ENCODE measurements at places on chromosomes 7 and 10. TPM values are rescaled to one million over a fixed set of nuclear protein-coding genes. Genes with fewer than 3 reads are reported as not detected.

The BAIAP2L1 gene
- polyA plus RNA-seq = 7.1 TPM

- DNase-seq = no peak
Observed at GRCh38 chr7:143487061-143487460, 9.4 kb downstream of the TAS2R41 start.

- no peak for DNase-seq
Observed at GRCh38 chr10:64101606-64102263, 580.5 kb downstream of the REEP3 start.

DNA sequence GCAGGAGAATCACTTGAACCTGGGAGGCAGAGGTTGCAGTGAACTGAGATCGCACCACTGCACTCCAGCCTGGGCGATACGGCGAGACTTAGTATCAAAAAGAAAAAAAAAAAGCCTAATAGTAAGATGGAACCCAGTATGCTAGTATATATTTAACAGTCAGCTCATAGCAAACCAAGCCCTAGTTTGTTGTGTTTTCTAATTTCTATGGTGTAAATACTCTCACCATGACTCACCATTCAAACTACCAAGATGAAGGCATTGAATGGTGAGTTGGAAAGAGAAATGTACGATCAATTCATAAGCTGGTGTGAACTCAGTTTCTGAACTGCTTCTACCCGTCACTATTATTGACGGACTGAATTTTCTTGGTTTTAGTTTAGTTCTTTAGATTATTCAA is 173.7 kb upstream of the KAT6B start:
- DNase-seq = no peak

DNA sequence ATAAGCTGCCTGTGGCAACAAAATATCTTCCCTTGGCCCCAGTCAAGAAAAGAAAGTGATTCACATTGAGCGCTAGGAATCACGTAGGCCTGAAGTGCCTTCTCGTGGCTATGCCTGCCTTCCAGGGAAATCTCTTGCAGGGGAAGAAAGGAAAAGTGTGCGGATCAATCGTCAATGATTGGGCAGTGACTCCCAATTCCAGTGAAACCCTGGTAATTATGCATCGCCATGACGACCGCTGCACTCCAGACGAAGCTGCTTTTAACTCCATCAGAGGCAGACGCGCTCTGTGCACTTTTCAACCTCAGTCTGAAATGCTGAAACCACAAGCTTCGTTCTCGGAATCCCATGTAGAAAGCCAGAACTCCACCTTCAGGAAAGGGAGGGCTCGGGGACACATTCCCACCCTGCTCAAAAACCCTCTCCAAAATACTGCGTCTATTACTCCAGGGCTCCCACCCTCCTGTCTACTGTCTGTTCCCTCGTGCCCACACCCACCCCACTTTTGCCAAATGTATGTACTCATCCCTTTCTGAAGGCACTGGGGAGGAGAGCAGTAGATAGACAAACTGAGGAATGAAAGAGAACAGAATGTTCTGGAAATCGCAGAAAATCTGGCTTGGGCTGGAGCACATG is 24.2 kb upstream of the PRKAG2 start:
- no peak for DNase-seq

DNA sequence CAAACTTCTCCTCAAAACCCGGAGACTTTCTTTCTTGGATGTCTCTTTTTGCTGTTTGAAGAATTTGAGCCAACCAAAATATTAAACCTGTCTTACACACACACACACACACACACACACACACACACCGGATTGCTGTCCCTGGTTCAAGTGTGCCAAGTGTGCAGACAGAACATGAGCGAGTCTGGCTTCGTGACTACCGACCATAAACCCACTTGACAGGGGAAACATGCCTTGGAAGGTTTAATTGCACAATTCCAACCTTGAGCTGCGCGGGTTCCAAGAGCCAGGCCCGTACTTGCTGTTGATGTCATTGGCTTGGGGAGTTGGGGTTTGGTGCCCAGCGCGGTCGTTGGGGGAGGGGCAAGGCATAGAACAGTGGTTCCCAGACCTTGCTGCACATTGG is 1.7 kb downstream of the EGFR start:
- DNase-seq = peak; percentile 52

DNA sequence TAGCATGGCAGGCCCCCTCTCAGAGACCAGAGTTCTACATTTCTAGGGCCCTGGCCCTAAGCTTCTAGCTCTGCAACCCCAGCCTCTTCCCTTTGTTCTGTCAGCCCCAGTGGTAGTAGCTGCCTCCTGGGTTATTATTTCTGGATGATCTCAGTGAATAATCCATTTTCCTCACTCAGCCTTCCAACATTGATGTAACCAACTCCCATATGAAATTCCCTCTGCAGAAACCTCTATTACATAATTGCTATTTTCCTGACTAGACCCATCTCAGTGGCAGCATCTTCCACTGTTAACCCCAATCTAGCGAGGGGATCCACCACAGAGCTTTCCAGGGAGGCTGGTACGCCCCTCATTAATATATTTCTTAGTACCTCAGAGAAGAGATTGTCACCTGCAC is 49.8 kb downstream of the FHIP2A start:
- DNase-seq = no peak

DNA sequence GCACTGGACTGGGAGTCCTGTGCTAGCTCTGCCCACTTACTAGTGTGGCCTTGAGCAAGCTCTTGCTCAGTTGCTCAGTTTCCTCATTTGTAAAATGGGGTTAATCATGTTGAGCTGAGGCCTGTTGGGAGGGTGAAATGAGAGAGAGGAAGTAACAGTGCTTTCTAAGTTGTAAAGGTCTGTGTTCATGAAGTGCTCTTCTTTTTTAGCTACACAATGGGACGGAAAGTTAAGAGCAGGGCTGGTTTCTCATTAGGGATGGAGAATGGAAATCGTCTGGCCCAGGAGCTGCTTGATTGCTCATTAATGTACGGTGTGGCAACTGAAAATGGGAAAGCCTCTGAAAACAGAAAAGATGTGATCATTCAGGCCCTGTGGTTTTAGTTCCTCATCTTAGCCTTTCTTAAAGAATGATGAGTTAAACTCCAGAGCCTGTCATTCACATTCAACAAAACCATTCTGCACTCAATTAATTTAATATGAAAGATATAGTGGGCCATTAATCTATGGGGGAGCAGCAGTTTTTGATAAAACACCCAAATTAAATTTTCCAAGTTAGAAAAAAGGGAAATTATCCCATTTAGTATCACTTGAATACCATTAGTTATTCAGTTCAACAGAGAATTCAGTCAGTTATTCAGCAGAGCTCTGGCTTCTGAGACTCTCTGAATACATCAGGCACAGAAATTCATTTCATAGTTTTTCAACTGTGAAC is 60.5 kb downstream of the SH2D4B start:
- DNase-seq = no peak

GRCh38 chr10:58712141-58712540 is 199.5 kb downstream of the BICC1 start:
- DNase-seq = no peak

The TLL2 gene
- 0.68 TPM for polyA plus RNA-seq

The AZGP1 gene
- polyA plus RNA-seq = 5.4 TPM

The PAOX gene
- polyA plus RNA-seq = 2.1 TPM

DNA sequence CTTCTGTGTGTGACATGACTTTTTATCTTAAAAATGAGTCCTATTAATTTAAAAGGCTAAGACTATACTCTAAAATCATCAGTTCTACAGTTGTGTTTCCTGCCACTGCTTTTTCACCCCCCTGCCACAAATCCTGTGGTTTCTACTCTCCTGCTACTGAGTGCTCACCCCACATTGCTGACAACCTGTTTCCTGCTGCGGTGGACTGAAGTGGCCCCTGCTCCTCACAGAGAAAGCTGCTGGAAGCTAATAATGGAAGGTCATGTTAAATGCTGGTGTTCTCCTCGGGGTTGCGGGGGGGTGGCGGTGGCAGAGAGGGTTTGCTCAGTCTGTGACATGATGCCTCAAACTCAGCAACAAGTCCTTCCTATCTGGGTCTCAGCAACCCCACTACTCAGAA is 113.2 kb upstream of the INHBA start:
- no peak for DNase-seq

The CPVL gene
- 88.9 TPM for polyA plus RNA-seq

- no peak for DNase-seq
Observed at GRCh38 chr7:44748948-44749731, 493 bp downstream of the ZMIZ2 start.

DNA sequence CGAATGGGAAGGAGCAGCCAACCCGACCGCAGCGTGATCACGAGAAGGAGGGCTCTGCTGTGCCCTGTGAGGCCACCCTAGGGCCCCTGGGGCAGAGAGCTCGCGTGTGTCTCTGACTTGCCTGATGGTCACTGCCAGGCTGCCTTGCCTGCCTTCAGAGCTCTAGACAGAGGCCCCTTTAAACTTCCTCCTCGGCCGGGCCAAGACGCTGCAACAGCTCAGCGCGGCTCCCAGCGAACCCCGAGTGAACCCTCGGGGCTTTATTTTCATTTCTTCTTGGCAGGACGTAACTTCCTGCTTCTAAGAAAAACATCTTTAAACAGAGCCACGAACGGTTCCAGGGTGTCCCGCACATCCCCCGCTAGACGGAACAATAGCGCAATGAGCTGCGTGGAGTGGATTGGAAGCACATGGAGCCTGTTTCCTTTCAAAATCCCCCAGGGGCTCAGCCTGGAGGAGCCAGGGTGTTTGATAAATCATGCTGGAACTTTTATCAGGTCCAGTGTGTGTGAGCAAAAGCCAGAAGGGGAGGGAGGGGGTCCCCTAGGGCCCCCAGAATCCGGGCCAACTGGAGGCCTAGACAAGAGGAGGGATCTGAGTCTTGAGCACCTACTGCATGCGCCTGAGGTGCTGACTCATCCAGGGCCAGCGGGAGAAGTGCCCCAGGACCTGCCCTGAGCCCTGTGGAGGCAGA is 134.1 kb upstream of the GDF10 start:
- DNase-seq = peak; percentile 42

The RAB19 gene
- polyA plus RNA-seq = not detected

DNA sequence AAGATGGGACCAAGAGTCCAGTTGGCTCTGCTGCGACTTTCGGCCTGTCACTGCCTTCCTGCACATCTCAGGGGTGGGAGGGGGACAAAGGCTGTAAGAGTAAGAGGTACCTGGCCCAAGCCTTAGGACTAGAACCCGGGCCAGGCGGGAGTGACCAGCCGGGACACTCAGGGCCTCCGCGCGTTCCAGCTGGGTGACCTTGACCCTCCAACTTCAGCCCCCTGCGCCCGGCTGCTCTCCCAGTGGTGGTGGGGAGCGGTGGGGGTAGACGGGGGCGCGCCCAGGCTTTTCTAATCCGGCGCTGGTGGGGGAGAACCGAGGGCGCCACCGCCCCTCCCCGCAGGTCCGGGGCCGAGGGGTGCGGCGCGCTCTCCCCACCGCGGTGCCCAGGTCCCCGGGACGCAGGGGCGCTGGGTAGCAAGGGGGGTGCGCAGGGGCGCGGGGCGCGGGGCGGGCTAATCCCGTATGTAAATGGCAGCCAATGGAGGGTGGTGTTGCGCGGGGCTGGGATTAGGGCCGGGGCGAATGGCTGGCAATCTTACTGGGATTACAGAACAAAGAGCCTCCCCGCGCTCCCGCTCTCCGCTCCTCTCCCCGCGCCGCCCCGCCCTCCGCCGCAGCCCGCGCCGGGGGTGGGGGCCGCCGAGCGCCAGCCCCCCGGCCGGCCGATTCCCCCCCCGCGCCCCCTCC is at the start of gene GTF2IRD1:
Gene GTF2IRD1 (plus strand): TSS at position 585 of the 690 bp plus-strand sequence. CDS start 54,175 bp downstream, outside the sequence.
- DNase-seq = peak; percentile 81

DNA sequence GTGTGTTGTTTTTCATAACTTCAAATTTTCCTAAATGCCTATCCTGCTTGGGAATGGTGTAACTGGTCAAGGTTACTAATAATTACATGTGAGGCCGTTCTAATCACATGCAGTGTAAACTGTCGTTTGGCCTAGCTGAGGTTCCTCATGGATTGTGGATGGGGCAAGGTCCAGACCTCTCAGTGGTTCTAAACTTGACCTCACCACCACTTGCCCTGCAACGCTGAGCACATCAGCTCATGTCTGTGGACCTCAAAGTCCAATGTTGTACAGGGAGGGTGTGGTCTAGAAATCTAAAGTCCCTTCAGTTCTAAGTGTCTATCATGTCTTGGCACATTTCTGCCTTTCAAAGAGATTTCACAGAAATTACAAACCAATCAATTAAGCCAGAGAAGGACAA is 15.6 kb downstream of the RBP3 start:
- no peak for DNase-seq

DNA sequence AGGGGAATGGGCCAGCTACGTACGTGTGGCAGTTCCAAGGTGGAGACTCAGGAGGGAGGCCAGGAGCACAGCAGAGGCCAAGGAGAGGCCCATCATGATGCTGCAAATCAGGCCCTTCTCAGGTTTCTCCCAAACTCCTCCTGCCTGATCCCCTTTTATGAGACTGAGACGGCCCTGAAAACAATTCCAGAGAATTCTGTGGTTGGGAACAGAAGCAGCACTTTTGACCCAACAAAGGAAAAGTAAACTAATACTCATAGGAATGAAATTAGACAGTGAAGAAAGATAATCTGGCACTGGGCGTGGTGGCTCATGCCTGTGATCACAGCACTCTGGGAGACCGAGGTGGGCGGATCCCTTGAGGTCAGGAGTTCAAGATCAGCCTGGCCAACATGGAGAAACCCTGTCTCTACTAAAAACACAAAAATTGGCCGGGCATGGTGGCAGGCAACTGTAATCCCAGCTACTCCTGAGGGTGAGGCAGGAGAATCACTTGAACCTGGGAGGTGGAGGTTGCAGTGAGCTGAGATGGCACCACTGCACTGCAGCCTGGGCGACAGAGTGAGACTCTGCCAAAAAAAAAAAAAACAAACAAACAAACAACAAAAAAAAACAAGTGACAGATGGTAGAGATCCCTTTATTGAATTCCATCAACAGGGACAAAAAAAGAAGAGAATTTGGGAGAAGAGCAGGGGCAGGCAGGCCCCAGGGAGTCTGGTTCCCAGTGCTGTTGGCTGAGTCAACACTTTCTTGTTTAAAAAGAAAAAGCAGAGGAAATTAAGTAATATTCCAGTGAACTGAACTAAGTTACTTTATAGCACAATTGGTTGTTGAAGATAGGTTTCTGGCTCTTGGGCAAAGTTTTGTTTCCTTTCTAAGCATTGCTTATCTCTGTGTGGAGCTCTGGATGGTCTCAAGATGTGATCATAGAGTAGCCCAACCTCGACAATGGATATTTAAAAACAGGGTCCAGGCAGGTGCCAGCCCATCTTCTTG is at the start of gene CCL26:
Gene CCL26 (minus strand): TSS at position 131 of the 997 bp plus-strand sequence. CDS start 35 bp downstream, at position 96.
- DNase-seq = peak; percentile 75

DNA sequence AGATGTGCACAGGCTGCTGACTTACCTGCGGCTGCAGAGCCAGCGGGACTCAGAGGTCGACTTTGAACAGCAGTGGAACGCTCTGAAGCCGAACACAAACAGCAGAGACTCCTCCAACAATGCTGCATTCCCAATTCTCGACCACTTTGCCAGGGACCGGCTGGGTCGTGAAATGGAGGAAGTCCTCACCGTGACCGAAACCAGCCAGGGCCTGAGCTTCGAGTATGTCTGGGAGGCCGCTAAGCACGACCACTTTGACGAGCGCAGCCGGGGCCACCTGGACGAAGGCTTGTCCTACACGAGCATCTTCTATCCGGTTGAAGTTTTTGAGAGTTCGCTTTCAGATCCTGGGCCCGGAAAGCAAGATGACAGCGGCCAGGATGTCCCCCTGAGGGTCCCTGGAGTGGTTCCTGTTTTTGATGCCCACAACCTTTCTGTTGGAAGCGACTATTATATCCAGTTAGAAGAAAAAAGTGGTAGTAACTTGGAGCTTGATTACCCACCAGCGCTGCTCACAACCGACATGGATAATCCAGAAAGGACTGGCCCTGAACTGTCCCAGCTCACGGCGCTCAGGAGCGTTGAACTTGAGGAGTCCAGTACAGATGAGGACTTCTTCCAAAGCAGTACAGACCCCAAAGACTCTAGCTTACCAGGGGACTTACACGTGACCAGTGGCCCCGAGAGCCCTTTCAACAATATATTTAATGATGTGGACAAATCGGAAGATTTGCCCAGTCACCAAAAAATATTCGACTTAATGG is 19.4 kb upstream of the BHLHA15 start:
- DNase-seq = no peak

Data from ovary (tissue), 10 donors.